Inflammatory macrophage treated with lipopolysaccharide for 4 hours (primary cell): ENCODE measurements at places on chromosomes 12 and 14.
A peak's percentile ranks its signal among the peaks of the same experiment; 100 is the strongest.

DNA sequence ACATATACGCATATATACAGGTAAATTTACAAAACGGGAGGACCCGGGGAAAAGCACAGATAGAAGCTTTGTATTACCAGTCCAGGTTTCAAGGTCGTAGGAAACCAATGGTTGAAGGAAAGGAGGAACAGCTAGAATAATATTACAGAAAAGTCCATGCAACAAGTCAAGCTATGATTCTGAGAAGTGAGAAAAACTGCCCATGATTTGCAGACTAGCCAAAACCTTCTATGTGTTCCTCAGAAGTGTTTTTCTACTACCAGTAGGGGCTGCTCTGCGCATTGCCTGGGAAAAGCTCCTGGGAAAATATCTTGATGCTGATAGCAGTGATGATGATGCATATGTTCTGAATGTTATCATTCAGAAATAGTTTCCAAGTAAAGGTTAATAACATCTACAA is 2.2 kb downstream of the PDZRN4 start:
- no peak for DNase-seq

DNA sequence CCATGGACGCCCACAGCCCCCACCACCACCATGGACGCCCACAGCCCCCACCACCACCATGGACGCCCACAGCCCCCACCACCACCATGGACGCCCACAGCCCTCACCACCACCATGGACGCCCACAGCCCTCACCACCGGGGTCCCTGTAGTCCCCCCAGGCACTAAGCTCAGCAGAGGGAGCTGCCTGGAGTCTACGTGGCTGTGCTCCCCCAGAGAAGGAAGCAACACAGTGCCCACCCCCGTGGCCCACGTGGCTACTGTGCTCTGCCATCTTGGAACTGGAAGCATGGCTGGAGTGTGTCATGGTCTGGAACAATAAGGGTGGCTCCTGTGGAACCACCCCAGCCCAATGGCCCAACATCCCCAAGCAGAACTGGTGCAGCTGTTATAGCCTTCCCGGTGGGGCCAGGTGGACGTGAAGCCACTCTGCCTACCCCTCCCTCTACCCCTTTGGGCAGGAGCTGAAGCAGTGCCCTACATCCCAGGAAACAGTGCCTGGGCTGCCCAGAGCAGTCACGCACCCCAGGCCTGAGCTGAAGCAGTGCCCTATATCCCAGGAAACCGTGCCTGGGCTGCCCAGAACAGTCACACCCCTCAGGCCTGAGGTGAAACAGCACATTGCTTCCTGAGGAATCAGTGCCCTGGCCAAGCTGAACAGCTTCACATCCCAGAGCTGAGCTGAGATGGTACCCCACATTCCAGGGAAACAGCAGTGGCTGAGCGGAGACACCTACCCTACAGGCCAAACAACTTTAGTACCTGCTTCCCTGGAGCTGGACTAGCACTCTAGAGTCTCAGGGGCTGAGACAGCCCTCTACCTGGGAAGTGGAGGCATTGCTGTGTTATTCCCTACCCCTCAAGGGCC is 9.0 kb upstream of the SFSWAP start:
- no peak for DNase-seq

GRCh38 chr14:34007902-34008301 is 57.0 kb upstream of the EGLN3 start:
- DNase-seq: peak; percentile 23

DNA sequence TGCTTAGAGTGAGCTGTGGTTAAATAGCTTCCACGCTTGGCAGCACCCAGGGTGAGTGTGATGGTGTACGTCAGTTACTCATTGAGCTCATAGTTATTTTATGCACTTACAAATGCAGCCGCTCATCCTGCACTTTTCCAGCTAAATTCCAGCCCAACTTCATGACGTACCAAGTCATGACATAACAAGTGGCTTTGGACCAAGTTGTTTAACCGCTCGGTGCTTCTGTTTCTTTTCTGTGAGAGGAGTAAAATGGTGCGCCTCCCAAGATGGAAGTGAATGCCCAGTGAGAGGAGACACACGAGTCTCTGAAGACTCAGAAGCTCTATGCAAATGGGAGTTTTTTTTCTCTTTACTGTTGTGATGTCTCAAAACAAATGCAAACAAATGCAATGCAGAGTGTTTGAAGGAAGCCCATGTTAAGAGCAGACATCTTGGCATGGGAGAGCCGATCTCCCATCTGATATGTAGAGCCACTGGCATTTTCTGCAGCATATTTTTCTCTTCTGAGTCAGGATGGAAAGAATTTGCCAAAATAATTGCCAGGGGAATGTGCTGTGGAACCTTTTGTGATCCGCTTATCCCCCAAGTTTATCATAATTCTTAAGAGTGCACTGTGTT is 72.2 kb downstream of the FBXW8 start:
- DNase-seq: no peak

DNA sequence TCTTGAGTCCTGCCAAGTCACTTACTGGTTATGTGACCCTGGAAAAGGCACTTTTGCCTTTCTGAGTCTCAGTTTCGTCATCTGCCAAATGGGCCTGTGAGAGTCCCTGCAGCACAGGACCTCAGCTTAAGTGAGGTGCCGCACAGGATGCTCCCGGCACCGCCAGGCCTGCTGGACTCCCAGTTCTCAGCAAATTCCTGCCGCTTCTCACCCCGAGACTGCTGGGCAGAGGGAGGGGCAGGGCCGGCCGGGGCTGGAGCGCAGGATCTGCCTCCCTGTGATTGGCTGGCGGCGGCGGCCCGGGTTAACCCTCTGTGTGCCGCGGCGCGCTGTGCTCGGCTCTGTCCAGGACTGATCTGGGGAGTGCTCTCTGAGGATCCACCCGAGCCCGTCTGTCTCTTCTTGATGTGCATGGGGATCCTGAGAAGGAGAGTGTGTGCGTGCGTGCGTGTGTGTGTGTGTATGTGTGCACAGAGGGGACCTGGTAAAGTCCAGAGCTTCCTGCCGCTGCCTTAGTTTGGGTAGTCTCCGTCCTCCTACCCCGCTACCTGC is 8.6 kb downstream of the SETD1B start:
- DNase-seq: peak; percentile 52

DNA sequence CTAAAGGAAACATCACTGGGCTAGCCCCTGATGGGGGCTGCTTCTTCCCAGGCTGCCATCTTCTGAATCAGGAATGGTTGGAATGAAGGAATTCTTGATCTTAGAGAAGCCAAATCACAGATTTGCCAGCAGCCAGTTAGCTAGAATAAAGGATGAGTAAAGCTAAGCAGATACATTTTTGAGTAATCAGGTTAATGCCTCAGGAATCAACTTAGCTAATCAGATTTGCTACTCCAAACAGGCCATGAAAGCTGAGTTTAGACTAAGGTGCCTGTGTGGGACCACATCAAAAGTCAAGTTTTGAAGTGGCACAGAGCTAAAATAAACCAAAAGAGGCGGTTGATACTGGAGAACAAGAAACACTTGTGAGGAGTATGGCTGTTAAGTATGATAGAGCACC is 28.8 kb upstream of the LMO3 start:
- DNase-seq: no peak

DNA sequence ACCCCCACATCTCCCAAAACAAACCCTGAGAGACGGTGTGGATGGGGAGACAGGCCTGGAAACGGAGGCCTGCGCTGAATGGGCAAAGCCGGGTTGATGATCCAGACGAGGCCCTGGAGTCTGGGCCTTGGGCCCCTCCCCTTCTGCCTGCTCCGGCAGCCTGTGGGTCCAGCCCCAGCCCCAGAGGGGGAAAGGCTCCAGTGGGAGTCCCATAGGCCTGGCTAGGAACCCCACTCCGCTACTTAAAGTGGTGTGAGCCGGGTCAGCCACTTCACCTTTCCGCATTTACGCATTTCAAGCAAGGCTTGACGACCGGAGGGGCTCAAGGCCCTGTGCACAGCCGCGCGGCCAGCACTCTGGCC is 695 bp upstream of the TNFAIP2 start:
- no peak for DNase-seq

GRCh38 chr12:11861864-11862600 is 208.7 kb upstream of the BCL2L14 start:
- no peak for DNase-seq

DNA sequence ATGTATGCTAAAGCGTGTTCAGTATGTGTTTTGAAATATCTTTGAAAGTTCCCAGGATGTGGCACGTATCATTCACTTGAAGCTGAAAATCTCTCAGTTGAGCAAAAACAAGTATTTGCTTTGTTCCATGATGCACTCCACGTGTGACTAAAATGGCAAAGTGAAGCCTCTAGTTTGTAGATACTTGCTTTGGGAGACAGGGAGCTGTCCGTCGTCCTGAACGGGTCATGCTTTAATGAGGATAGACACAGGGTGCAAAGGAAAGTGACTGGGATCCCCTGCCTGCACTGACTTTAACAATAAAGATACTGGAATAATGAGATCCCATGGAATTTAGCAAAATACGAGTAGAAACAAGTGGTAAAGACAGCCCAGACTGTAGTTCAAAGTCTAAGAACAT is 991.4 kb downstream of the NRXN3 start:
- no peak for DNase-seq

GRCh38 chr14:91980157-91980556 is 32.7 kb upstream of the FBLN5 start:
- peak; percentile 92 for DNase-seq

DNA sequence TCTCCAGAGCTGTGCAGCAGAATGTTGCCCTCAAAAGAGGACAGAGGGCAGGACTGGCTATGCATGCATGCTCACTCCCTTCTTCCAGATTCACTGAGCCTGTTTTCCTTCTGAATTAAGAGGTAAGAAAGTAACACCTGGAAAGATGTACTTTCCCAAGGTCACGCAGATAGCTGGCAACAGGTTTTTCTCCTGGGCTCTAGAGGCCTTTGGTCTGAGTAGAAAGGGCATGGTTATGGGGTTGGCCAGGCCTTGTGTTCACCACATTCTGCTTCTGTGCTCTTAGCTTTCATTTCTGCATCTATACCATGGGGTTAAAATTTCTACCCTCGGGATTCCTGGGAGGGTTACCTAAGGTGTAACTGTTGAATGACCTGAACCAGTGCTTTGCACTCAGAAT is 57.5 kb downstream of the RASSF3 start:
- no peak for DNase-seq

GRCh38 chr14:78197051-78197450 is 26.9 kb downstream of the NRXN3 start:
- no peak for DNase-seq

DNA sequence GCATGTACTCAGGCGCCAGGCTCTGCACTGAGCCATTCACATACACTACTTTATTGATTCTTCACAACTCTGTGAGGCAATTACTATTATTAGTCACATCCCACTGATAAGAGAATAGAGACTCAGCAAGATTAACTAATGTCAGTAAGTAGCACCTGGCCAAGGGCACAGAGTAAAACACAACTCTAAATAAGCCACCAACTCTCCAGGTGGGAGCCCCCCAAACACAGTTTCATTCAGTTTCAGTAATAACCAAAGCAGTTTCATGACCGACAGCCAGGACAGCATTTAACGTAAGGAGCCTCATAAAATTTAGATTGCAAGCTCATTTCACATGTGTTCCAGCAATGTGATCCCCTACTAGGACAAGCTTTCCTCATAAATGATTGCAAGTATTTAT is 323.1 kb upstream of the CCDC196 start:
- DNase-seq: no peak

DNA sequence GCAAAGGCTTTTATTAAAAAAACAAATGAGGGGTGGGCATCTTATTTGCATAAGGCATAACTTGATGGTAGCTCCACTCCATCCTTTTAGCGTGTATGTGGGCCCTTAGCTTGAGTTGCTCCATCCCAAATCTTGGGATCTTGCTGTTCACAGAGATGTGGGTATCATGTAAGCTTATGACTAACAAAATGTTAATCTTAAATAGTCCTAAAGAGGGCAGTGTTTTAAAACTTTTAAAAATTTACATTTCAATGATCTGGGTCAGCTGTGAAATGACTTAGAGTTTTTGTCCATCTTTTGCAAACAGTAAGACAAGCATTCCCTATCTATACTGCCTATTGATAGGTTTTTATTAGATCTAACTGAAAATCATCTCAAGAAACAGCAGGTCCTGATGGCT is 86.0 kb downstream of the SLCO1A2 start:
- DNase-seq: no peak

DNA sequence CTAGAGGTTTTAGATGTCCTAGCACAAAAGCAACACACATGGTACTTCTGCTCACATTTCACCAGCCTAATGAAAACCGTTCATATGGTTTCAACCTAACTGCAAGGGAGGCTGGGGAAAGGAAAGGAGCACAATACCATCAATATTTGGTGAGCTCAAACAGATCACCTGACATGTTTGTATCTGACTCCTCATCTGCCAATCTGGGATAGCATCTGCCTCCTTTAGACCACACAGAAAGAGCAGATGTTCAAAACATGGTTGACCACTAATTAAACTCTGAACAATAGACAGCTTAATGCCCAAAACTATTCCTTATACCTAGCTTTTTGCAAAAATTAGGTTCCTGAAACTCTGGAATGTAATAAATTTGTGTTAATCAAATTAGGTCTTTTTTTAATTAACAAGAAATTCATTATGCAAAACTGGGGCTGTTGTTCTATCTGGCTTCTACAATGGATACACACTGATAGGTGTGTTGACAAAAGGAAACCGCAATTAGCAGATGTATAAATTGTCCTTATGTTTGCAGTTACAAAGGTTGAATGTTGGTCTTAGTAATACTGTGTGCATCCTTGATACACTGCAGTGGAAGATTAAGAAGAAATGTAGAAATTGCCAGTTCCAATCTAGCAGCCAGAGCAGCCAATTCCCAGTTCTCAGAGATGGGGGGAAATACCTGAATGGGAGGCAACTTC is 89.3 kb downstream of the DUSP6 start:
- no peak for DNase-seq

- no peak for DNase-seq
Observed at GRCh38 chr14:96143906-96144305, 60.7 kb upstream of the BDKRB2 start.

DNA sequence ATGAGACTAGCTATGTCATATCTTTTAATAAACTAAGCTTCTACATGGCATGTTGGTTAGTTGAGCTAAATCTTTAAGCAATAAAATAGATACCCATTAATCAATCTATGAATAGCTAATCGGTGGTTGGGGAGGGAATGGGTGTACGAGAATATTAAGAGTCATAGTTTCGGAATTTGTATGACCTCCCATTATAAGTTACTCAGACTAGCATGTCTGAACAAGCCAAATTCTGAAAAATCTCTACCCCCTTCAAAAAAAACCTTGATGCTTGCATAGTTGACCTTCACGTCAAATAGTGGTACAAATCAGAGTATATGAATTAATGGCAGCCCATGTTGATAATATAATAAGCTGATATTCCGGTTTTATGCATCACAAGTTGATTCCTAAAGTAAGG is 60.0 kb downstream of the PLEKHG7 start:
- DNase-seq: no peak

DNA sequence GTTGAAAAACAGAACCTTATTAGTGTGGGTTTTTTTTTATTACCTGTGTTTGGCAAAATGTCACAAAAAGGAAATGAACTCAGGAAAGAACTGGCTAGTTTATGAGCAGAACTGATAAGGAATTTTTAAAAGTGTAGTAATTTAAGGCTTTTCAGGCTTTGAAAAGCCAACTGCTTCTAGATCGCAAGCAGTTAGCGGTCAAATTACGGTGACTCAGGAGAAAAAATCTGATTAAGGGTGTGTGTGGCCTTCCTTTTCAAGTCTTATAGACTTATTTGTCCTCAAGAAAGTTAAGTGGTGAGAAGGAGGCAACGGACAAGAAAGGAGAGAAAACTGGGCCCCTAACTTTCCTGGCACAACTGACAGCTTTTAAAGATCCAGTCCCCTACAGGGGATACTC is 33.4 kb downstream of the PDZRN4 start:
- no peak for DNase-seq
